ENCODE measurements at places on chromosomes 11 and 22.

DNA sequence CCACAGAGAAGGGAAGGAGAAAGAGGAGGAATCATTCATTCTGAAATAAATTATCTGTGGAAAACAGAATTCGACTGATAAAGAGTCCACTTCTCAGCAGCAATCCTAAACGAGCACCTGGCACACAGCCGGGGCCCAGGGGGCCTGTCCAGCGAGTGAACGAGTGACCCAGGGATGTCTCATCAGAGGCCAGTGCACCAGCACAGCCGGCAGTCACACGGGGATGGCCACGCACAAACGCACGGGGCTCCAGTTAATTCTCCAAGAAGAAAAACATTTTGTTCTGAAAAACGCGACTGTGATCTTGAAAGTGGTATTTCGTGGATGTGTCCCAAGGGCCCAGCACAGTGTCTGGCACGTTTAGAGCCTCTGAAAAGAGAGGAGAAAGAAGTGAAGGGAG, 154.6 kb downstream of the BRD1 start:
- DNase-seq: no peak

DNA sequence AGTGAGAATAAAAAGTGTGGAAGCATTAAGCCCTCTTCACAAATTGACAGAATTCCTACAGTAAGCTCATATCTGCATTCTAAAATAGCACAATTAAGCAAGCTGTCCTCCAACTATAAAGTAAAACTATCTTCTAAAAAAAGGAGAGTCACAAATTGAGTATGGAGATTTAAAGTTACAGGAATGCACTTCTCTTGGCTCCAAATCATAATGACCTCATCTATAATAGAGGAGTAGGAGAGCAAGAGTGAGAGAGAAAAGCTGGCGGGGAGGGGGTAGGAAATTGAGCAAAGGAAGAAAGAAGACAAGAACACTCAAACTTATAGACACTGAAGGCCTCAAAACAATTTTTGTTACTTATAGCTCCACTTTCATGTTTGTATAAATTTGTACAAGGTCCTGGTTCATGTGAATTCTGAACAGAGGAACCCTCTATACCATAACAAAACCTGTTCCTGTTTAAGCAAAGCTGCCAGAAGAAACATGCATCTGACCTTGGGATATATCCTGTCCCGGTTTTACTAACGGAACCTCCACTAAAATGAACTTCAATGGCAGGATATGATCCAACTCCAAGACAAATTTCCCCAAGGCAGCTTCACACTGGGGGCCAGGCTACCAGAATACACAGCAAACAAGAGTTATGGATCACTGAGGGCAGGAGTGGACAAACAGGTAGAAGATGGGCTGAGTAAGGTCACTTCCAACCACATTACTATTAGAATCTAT, 37.2 kb downstream of the SLC35F2 start:
- DNase-seq: no peak

DNA sequence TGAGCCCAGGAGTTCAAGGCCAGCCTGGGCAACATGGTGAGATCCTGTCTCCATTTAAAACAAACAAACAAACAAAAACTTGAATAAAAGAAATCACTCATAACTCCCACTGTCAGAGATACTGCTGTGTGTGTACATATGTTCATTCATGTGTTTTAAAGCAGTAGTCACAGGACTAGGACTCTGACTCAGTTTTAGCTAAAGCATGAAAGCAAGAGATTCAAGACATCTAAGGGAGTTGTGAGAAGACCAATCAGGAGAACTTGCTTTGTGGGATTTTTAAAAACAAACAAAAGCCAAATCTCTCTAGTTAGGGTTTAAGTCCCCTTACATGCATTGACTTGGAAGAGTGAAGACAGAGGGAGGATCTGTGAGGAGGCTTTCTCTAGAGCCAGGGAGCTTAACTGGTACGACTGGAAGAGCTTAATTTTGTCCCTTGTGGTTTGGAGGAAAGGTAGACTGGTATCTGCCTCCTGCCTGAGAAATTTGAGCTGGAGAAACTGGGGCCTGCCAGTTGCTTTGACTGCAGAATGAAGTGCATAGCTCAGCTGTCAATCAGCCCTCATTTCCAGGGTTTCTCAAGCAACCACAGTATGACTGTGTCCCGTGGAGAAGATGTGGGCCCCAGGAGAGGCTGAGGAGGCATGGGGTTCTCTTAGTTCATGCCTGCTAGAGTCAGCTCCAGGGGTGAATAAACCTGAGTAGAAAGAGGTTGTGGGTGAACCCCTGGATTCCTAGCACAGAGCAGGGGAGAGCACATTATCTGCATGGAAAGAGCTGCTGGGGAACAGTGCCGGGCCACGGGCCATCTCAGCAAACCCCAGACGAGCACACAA, 30.6 kb downstream of the EXPH5 start:
- DNase-seq: no peak

- DNase-seq: no peak
Observed at GRCh38 chr22:46377525-46378425, 42.3 kb downstream of the TRMU start.

DNA sequence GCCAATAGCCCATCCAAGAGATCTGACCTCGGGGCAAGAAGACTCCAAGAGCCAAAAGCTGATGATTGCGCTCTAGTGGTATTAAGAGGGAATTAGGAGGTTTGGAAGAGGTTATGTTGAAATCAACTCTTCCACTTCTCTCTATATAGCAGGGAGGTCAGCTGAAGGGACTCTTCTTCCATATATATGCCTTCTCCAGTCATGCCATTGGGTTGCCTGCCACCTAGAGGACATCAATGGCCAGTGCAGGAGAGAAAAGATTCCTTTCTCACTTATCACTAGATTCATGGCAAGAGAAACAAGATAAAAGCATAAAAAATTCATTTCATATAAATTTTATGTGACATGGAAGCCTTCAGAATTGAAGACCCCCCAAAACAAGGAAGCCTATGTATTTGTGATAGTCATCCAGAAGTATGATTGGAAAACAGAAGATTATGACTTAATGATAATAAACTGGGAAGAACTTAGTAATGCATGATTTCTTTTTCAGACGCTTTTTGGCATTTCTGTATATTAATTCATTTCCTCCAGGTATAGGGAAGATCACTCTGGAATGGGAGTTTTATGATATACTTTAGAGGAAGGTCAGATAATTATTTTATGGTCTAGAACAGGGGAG, 435.1 kb upstream of the DDI1 start:
- no peak for DNase-seq

GRCh38 chr11:112310419-112310818, 49.8 kb upstream of the PLET1 start:
- DNase-seq: no peak

DNA sequence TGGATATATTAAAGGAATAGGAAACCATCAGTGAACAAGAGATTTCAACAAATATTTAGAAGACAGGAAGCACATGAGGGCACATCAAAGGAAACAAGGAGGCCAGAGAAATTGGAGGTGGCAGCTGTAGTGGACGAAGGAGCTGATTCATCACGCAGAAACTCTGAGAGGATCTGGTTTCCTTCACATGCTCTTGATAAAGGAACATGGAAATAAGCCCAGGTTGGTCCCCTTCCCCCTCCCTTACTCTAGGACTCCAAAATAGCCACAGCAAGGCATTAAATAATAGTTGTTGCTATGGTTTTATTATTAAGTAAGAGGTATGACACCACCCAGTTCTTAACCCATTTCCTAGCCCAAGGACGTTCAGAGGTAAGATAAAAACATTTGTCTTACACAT, 11.3 kb downstream of the IZUMO1R start:
- DNase-seq: no peak

DNA sequence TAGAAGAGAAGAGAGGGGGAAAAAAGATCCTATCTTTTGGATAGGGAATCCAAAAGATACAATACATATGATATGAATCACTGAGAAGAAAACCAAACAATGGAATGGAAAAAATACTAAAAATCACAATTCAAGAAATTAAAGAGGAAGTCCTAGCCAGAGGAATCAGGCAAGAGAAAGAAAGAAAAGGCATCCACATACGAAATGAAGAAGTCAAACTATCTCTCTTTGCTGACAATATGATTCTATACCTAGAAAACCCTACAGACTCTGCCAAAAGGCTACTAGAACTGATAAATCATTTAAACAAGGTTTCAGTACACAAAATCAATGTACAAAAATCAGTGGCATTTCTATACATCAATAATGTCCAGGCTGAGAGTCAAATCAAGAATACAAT, 91.4 kb downstream of the EFCAB6 start:
- no peak for DNase-seq

DNA sequence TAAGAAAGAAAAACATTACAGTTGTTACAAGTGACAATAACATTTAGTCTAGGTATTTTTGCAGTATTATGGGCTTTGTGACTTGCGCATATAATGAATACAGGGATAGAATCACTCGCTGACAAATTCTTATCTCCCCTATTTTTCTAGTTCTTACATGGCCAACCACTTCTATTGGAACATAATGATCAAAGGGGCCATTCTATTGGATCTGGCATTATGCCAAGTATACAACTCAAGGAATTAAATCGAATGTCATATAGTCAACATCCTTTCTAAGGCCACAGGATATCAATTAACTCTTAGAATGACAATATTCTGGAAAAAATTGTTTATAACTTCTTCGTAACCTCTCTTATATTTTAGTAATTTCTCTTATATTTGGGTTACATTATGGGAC, 272.0 kb downstream of the TTC28 start:
- no peak for DNase-seq

DNA sequence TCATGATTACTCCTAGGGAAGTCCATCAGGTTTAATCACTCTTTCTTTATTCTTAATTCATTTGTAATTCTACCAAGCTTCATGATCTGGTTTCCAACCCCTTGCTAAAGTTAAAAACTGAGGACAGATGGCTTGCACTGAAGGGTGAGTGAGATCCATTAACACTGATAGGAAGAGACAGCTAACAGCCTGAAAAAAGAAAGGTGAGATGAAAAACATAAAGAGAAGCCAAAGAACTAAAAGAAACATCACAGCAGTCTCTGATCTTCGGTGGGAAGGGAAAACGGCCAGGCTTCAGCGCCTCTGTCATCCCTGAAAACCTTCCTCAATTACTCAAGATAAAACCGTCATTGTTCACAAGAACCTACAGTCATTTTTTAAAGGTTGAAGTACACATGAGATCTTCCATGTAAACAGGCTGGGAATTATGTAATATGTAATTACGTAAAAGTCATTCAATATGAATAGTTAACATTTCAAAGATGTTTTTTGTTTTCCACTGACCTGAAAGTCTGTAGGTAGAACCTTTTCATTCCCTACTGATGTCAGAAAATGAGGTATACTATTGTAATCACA, 41.3 kb downstream of the VSIG10L2 start:
- no peak for DNase-seq

DNA sequence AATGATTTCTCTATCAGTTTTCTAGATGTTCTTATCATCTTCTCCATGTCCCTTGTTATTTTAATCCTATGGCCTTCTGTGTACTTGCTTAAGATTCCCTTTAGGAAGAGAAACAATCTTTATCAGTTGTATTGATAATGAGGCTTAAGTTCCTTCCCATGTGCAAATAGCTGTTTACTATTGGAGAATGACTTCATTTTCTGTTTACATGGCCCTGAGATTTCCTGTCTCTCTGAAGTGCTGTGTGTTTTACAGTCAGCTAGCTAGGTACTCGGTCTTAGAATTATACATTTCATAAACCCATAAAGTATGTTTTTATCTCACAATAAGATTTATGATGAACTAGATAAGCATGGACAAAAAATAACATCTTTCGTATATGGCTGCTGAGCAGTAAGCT, 67.5 kb upstream of the CCDC179 start:
- no peak for DNase-seq

DNA sequence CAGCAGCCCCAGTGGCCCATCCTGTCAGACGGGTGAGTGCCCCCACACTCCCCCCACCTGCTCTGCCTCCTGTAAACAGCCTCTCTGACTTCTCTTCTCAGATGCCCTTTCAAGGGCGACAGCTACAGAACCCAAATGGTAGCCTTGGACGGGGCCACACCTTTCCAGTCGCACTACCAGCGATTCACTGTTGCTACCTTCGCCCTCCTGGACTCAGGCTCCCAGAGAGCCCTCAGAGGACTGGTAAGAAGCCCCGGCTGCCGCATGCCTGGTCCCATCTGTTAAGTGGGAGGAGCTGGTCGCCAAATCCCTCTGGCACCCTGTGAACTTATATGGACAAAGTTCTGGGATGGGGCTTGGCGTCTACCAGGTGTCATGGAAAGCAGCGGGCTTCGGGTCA, 6.2 kb downstream of the ZP1 start:
- DNase-seq: no peak

DNA sequence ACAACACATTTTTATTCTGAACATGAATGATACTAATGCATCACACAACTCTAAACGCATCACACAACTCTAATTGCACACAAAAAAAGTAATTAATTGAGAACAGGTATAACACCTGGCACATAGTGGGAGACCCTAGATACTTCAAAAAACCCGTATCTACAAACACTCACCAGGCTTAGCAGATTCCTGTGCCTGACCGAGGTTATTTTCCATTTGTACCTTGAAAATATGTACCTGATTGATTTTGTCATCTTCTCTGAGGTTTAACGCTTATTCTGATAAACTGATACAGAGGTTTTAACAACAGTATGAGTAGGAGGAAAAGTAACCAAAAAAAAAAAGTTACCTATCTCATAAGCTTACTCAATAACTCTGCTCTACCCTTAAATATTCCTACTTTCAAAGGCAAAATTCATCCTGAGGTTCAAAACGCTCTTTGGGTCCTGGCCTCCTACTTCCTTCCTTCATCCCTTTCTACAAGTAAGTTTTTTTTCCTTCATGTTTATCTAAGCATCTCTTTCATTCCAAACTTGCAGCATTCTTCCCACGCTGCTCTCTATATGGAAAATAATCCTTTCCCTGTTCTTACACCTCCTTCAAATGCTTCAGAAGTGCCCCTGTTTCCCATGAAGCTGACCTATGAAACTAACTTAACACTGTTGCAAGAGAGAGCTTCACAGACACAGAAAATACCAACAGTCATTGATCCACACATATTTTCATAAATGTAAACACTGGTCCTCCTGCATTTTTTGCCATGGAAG, 73.3 kb downstream of the ETS1 start:
- no peak for DNase-seq

GRCh38 chr22:30201945-30202344, 44.6 kb downstream of the LIF start:
- DNase-seq: no peak

DNA sequence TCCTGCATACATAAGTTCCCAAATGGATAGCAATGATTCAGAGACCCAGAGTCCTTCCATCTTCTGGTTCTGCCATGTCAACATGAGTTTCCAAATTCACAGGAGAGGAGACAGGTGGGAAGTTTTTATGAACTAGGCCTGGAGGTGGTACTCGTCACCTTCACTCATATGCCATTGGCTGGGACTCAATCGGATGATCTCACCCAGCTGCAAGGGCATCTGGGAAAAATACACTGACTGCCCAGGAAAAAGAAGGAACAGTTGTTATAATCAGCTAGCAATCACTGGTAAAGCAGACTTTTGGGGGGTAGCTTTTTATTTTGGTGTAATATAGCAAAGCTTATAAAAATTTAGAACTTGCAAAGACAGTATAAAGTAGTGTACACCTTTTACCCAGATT, 83.9 kb downstream of the OTOG start:
- DNase-seq: no peak

DNA sequence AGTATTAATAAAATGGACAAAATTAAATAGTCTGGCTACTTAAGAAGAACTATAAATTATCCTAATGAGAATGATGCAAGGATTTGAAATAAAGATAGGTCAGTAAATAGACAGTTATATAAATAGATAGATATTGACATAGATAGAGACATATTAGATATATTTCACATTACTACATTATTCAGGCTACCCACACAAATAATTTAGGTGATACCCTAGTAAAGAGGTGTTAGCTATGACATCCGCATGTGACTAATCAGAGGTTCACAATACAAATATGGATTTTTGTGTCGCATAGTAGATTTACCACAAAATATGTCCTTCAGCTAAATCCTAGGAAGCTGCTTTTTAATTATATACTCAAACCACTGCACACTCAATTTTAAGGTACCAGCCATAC, 729.0 kb upstream of the ANO3 start:
- no peak for DNase-seq

Measured in stimulated activated CD8-positive, alpha-beta memory T cell treated with anti-CD3 and anti-CD28 coated beads, Interleukin-4, amount 100 ng/mL, for 4 hours (primary cell).